Sigmoid colon (tissue), 7 donors: ENCODE measurements at places on chromosomes 7 and 10. TPM values are rescaled to one million over a fixed set of nuclear protein-coding genes. Genes with fewer than 3 reads are reported as not detected.

DNA sequence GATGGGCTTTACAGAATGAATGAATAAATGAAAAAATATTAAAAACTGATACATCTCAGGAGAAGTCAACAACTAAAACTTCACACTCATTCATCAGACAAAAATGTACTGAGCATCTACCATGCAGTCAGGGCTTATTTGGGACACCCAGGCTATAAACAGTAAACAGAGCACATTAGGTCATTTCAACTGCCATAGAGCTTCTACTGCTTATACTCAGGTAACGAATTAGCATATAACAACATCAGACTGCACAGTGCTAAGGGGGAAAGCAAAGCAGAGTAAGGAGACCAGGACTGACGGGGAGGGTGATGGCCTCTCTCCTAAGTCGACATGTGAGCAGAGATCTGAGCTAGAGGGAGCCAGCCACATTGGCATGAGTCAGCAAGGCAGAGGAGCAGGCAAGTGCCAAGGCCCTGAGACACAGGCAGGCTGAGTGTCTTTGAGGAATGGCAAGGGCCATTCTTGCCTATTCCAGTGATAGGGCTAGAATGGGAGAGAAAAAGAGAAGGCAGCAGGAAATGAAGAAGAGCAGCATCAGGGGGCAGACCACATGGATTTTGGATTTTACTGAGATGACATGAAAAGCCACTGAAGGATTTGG is 528.9 kb downstream of the PARD3 start:
- H3K27ac ChIP-seq = no peak overlapping the region
- no peaks in the 10 kb centered on the region for H3K27me3 ChIP-seq

DNA sequence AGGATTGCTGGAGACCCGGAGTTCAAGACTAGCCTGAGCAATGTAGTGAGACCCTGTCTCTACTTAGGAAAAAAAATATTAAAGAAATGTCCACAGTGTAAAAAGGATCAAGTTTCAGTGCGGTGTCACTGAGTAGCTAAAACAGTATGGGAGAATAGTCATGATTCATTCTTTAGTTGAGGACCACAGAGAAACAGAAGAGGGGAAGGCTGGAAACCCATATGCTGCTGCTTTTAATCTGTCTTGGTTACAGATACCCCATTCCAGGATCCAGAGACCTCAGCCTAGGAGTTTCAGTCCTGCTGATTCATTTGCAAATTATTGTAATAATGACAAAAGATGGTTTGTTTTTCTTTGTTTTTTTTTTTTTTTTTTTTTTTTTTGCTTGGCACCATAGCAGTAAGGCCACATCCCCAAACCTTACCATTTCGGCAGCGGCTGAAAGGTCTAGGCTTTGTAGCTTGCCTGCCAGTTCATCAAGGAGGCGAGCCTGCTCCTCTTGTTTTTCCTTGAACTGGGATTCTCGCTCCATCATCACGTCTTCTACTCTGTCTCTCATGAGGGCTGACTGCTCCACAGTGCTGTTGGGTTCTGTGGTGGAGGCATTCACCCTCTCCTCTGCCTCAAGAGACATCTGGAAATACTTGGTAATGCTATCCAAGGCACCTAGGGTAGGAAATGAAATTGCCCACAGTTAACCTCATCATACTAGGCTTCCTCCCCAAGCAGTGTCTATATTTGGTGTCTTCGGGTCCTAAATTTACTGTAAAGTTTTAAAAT is 44.2 kb downstream of the DLD start:
- no peaks in the 10 kb centered on the region for H3K27me3 ChIP-seq
- DNase-seq = no peak
- no peak overlapping the region for H3K4me3 ChIP-seq
- peak overlapping the region; percentile 81 for H3K27ac ChIP-seq
- peaks cover 16% of the 10 kb centered on the region for H3K36me3 ChIP-seq

The SAMD9L gene
- total RNA-seq = 5.3 TPM

DNA sequence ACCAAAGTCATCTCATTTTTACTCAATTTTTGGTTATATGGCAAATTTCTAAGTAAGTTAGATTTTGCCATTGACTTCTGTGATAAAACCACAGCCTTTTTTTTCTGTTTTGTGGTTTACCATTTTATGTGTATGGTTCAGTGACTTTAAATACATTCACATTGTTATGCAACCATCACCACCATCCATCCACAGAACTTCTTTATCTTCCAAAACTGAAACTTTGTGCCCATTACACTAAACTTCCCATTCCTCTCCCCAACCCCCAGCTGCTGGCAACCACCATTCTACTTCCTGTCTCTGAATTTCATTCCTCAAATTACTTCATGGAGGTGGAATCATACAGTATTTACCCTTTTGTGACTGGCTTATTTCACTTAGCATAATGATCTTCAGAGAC is 280.4 kb upstream of the TCERG1L start:
- H3K27ac ChIP-seq = no peak overlapping the region
- no peaks in the 10 kb centered on the region for H3K27me3 ChIP-seq
- no peaks in the 10 kb centered on the region for H3K36me3 ChIP-seq

The C7orf25 gene
- 6.7 TPM for total RNA-seq

The TPK1 gene
- total RNA-seq = 6.4 TPM

DNA sequence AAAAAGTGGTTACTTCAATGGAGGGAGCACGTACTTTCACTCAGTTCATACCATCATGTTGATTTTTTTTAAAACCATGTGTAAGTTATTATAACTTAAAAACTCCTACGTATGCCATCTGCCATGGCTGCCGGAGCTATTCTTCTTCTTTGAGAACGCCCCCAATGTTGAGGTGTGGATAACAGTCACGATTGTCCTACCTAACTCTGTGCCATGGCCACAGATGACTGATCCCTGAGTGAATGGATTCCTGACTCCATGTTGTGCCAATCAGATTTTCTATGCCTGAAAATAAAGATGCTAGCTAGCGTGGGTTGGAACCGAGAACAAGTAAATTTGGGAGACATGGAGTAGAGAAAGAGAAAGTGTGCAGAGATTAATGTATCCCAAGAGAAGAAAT is 5.3 kb downstream of the MCMBP start:
- H3K27me3 ChIP-seq = no peaks in the 10 kb centered on the region
- H3K4me1 ChIP-seq = peaks cover 15% of the 10 kb centered on the region
- no peak for DNase-seq
- no peak overlapping the region for H3K27ac ChIP-seq
- H3K4me3 ChIP-seq = no peak overlapping the region
- no peaks in the 10 kb centered on the region for H3K36me3 ChIP-seq

The TMEM270 gene
- total RNA-seq = not detected

The TMEM178B gene
- 1.4 TPM for total RNA-seq

DNA sequence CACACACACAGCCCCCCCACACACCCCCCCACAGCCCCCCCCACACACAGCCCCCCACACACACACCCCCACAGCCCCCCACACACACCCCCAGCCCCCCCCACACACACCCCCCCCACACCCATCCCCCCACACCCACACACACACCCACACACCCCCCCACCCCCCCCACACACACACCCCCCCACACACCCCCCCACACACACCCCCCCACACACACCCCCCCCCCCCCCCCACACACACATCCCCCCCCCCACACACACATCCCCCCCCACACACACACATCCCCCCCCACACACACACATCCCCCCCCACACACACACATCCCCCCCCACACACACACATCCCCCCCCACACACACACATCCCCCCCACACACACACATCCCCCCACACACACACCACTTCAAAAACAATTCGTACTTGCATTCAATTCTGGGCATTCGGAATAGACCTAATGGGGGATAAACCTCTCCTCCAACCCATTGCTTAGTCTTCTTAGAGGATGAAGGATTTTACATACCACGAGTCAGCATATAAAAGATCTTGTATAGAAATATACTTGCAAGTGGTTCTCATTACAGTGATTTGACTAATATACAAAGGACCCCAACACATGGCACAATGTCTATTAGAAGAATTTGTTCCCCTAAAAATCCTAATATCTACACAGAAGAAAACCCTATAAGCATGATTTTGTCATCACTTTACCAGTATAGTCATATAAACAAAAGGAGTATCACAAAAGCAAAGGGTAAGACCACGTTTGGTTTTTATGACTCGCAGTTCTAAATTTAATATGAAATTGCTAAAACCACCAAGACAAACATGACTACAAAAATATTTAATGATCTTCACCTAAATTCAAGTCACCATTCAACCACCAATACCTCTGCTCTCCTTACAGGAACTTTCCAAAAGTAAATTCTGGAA is 80.9 kb downstream of the DIP2C start:
- H3K36me3 ChIP-seq = no peaks in the 10 kb centered on the region
- no peak overlapping the region for H3K4me3 ChIP-seq
- peak overlapping the region; percentile 59 for H3K27ac ChIP-seq
- H3K27me3 ChIP-seq = no peaks in the 10 kb centered on the region
- H3K4me1 ChIP-seq = no peaks in the 10 kb centered on the region
- no peak for DNase-seq

DNA sequence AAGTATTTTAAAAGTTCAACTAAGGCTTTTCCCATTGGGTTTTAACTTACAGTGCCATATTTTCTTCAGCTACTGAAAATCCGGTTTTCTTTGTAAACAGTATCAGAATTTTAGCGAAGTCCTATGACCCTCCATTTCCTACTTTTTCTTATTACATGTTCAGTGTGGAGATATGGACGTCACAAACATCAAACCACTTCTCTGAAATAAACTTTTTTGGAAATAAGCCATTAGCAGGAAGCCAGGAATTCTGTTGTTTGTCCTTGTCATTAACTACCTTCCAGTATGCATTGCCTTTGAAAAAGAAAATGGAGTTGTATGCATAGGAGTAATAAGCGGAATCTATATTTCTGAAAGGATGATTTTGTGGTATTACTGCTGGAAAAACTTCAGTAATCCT is 9.1 kb downstream of the MMP21 start:
- peaks cover 18% of the 10 kb centered on the region for H3K4me1 ChIP-seq
- no peak for DNase-seq
- H3K27ac ChIP-seq = no peak overlapping the region
- no peaks in the 10 kb centered on the region for H3K27me3 ChIP-seq

The PPP1R17 gene
- not detected for total RNA-seq

- H3K4me1 ChIP-seq = peaks cover 13% of the 10 kb centered on the region
- DNase-seq = no peak
- H3K36me3 ChIP-seq = no peaks in the 10 kb centered on the region
Observed at GRCh38 chr10:95572131-95572820, 11.1 kb upstream of the SORBS1 start.

GRCh38 chr7:70502117-70502863 is 629.7 kb upstream of the GALNT17 start:
- no peaks in the 10 kb centered on the region for H3K4me1 ChIP-seq
- H3K36me3 ChIP-seq = no peaks in the 10 kb centered on the region
- no peak overlapping the region for H3K4me3 ChIP-seq

The NPSR1 gene
- total RNA-seq = not detected

GRCh38 chr10:34380856-34381255 is 434.2 kb downstream of the PARD3 start:
- no peak overlapping the region for H3K27ac ChIP-seq
- no peak for DNase-seq

The CHRM2 gene
- 100 TPM for total RNA-seq

DNA sequence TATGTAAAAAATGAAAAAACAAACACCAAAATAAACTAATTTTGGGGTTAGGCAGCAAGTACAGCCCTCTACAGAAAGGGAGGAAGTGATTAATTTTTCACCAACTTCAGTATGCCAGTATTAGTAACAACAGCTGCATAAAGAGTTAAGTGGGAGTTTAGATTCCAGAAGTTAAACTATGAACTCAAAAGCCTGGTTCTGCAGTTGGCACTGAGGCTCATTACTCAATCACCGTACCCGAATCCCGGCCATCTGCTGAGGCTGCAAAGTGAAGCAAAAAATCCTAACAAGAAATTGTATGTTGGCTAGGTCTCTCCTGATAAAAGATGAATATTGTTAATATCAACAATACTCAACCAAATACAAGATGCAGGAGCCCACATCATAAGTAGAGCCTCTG is 4.0 kb downstream of the NUDT5 start:
- no peaks in the 10 kb centered on the region for H3K27me3 ChIP-seq
- no peak for DNase-seq
- H3K27ac ChIP-seq = no peak overlapping the region
- peaks cover 3% of the 10 kb centered on the region for H3K36me3 ChIP-seq
- H3K4me1 ChIP-seq = peaks cover 21% of the 10 kb centered on the region

The FUOM gene
- 9.3 TPM for total RNA-seq

The BRI3 gene
- total RNA-seq = 44.9 TPM

GRCh38 chr10:21727452-21728168 is 193.6 kb downstream of the MLLT10 start:
- no peaks in the 10 kb centered on the region for H3K27me3 ChIP-seq
- peaks cover 13% of the 10 kb centered on the region for H3K4me1 ChIP-seq
- no peak overlapping the region for H3K27ac ChIP-seq
- peaks cover 2% of the 10 kb centered on the region for H3K36me3 ChIP-seq
- H3K4me3 ChIP-seq = no peak overlapping the region

GRCh38 chr10:50326172-50326555 is 74.8 kb upstream of the ASAH2 start:
- no peak overlapping the region for H3K4me3 ChIP-seq
- peaks cover 44% of the 10 kb centered on the region for H3K4me1 ChIP-seq
- no peaks in the 10 kb centered on the region for H3K27me3 ChIP-seq
- no peaks in the 10 kb centered on the region for H3K36me3 ChIP-seq

DNA sequence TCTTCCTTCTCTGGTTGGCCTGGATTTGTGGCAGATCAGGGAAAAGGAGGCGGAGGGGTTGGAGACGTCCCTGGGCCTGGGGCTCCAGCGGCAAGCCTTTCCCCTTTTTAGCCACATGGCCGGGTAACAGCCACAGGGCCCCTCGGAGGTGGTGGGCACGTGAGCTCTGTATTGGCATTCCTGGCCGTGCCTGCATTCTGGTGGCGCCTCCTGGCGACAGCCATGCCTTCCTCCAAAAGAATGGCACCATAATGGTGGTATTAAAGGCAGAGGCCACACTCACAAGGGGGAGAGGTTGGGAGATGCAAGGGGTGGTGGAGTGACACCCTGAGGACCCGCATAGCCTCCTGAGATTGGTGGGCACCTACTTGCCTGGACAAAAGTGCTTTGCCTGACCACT is 3.0 kb upstream of the AQP1 start:
- H3K36me3 ChIP-seq = no peaks in the 10 kb centered on the region
- H3K27ac ChIP-seq = peak overlapping the region; percentile 68
- H3K4me3 ChIP-seq = no peak overlapping the region
- DNase-seq = no peak
- no peaks in the 10 kb centered on the region for H3K4me1 ChIP-seq
- H3K27me3 ChIP-seq = no peaks in the 10 kb centered on the region

The SMIM30 gene
- 58.7 TPM for total RNA-seq

The VWA2 gene
- total RNA-seq = 0.55 TPM

GRCh38 chr10:126893841-126894240 is 11.4 kb upstream of the DOCK1 start:
- H3K27ac ChIP-seq = no peak overlapping the region
- H3K36me3 ChIP-seq = no peaks in the 10 kb centered on the region
- no peaks in the 10 kb centered on the region for H3K4me1 ChIP-seq
- no peak for DNase-seq
- peaks cover 12% of the 10 kb centered on the region for H3K27me3 ChIP-seq

GRCh38 chr10:79342295-79342761 is 4.9 kb upstream of the PPIF start:
- H3K36me3 ChIP-seq = no peaks in the 10 kb centered on the region
- DNase-seq = no peak
